ENCODE measurements at places on chromosomes 1 and 21. TPM values are rescaled to one million over a fixed set of nuclear protein-coding genes. Genes with fewer than 3 reads are reported as not detected.

DNA sequence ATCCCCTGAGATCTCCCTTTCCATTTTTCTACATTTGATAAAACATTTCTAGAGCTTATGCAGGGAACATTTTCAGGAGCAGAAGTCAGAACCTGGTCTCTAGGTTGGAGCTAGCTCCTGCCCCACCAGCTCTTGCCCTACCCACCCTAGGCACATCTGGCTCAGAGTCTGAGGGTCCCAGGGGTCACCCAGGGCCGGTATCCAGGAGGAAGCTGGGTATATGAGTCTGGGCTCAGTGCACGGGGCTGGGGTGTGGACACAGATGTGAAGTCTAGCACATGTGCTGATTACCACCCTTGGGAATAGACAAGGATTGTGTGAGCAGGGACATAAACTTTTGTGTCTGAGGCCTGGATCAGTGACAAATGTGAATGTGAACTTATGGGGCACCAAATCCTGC is 95.4 kb downstream of the MATN1 start:
- H3K4me1 ChIP-seq: no peaks in the 10 kb centered on the region
- H3K36me3 ChIP-seq: no peaks in the 10 kb centered on the region
- no peak overlapping the region for H3K4me3 ChIP-seq
- no peak overlapping the region for H3K27ac ChIP-seq
- H3K27me3 ChIP-seq: no peaks in the 10 kb centered on the region

DNA sequence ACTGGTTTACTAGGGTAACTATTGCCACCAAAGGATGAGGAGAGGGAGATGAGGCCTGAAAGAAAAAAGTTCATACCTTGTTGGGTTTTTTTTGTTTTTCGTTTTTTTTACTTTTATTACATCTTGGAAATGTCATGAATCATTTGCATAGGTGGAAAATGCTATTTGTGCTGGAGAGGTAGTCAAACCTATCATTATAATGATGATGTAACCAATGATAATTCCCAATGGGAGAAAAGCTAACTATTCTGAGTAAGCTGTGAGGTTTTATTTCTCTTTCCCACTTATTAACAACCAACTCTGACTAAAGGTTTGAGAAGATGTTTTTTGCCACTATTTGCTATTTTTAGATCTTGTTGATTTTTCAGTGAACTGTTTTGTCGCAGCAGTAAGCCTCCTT is 29.0 kb downstream of the SH3GLB1 start:
- H3K36me3 ChIP-seq: no peaks in the 10 kb centered on the region
- no peak overlapping the region for H3K4me3 ChIP-seq
- no peak for DNase-seq
- no peaks in the 10 kb centered on the region for H3K27me3 ChIP-seq
- H3K4me1 ChIP-seq: no peaks in the 10 kb centered on the region

- DNase-seq: peak; percentile 23
- H3K4me3 ChIP-seq: peak overlapping the region; percentile 28
- H3K36me3 ChIP-seq: no peaks in the 10 kb centered on the region
- H3K27ac ChIP-seq: peak overlapping the region; percentile 19
Measured at GRCh38 chr1:87684194-87684593, 355.5 kb downstream of the LMO4 start.

- no peaks in the 10 kb centered on the region for H3K27me3 ChIP-seq
- H3K27ac ChIP-seq: no peak overlapping the region
- H3K36me3 ChIP-seq: no peaks in the 10 kb centered on the region
- H3K4me3 ChIP-seq: no peak overlapping the region
Measured at GRCh38 chr1:178704833-178705232, 20.2 kb upstream of the RALGPS2 start.

DNA sequence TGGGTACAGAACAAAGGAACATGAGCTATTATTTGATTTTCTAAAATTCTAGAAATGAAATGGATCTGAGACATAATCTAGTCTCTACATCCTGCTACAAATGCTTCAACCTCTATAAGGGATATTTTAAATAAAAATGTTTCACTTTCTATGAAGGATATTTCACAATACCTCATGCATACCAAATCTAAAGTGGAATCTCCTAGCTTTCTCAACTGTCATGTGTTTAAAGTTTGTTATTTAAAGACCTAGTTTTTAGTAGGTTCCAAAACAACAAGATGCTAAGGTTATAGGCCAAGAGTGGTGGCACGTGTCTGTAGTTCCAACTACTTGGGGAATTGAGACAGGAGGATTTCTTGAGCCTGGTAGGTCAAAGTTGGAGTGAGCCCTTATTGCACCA is 47.6 kb downstream of the KDM5B start:
- no peaks in the 10 kb centered on the region for H3K4me1 ChIP-seq
- H3K27ac ChIP-seq: no peak overlapping the region
- no peak for DNase-seq
- H3K27me3 ChIP-seq: no peaks in the 10 kb centered on the region
- no peaks in the 10 kb centered on the region for H3K36me3 ChIP-seq

DNA sequence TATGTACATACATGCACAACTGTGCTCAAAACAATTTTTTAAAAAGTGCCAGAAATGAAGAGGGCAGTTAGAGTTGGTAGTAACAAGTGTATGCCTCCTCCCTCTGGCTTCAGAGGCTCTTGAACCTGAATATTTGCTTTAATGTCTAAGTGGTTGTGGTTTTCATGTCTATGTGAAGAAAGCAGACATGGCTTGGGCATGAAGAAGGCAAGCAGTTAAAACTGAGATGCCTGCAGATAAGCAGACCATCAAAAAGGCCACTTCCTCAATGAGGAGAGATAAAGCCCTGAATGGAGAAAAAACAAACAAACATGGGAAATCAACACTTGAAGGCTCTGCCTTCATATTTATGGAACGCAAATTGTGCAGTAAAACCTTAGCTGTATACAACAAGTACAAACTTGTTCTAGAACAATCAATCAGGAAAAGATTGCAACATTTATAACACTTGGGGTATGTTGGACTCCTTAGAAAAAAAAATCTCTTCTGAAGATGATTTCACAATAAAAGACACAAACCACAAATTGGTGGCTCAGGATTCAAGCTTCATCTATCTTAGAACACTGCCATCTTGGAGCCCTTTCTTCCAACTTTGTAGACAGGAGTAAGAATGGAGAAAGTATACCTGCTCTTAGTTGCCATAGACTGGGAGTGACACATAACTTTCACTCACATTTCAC is 52.7 kb upstream of the PLA2G4A start:
- no peaks in the 10 kb centered on the region for H3K27me3 ChIP-seq
- no peak overlapping the region for H3K27ac ChIP-seq
- H3K4me1 ChIP-seq: no peaks in the 10 kb centered on the region
- DNase-seq: no peak

- no peak overlapping the region for H3K4me3 ChIP-seq
- H3K4me1 ChIP-seq: no peaks in the 10 kb centered on the region
- no peak for DNase-seq
- no peaks in the 10 kb centered on the region for H3K27me3 ChIP-seq
- no peaks in the 10 kb centered on the region for H3K36me3 ChIP-seq
- H3K27ac ChIP-seq: no peak overlapping the region
Measured at GRCh38 chr21:33685613-33686197, 43.4 kb downstream of the ITSN1 start.

DNA sequence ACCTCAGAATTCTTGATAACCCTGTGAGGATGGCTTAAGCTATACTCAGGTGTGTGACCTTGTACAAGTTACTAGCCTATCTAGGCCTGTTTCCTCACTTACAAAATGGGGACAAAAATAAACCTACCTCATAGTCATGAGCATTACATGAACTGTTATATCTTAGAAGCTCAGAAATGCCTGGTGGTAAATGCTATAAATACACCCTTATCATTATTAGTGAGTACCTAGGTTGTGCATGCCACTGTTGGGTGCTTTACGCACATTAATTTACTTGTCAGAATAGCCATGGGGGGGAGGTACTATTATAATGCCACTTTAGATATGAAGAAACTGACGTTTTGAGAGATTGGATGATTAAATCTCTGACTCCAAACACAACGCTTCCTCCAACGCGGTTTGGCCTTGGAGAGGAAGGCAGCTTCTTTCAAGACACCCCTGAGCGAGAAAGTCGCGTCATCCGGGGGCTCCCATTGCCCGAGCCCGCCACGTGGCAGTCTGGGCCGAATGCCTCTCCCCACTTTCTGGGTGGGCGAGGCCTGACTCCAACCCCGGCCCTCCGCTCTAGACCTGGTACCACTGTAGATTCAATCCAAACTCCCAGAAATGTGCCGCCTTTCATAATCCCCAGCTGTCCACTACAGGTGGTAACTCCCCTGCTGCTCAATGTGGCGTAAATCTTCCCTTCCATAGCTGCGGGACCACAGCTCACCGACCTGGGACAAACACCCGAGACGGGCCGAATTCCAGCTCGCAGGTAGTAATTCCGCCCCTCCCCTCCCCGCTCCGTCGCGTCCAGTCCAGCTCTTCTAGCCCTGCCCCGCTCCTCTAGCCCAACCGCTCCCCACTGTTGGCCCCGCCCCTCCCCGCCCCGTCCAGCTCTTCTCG is 771 bp upstream of the RAD54L start:
- H3K27ac ChIP-seq: peak overlapping the region; percentile 61
- peak overlapping the region; percentile 66 for H3K4me3 ChIP-seq

Gene LCE1B
- total RNA-seq: not detected

Gene SERPINC1
- total RNA-seq: 1.8 TPM

- H3K36me3 ChIP-seq: no peaks in the 10 kb centered on the region
- no peaks in the 10 kb centered on the region for H3K4me1 ChIP-seq
- H3K27me3 ChIP-seq: no peaks in the 10 kb centered on the region
- DNase-seq: no peak
- H3K27ac ChIP-seq: no peak overlapping the region
Measured at GRCh38 chr1:17777330-17777729, 22.2 kb downstream of the ACTL8 start.

GRCh38 chr21:26082549-26082948 is 88.0 kb downstream of the APP start:
- H3K27ac ChIP-seq: no peak overlapping the region
- no peaks in the 10 kb centered on the region for H3K36me3 ChIP-seq
- no peak overlapping the region for H3K4me3 ChIP-seq
- H3K27me3 ChIP-seq: no peaks in the 10 kb centered on the region

- no peak overlapping the region for H3K4me3 ChIP-seq
- no peak for DNase-seq
- no peak overlapping the region for H3K27ac ChIP-seq
- no peaks in the 10 kb centered on the region for H3K36me3 ChIP-seq
- no peaks in the 10 kb centered on the region for H3K4me1 ChIP-seq
- no peaks in the 10 kb centered on the region for H3K27me3 ChIP-seq
Measured at GRCh38 chr21:38702196-38702595, 103.5 kb upstream of the ETS2 start.

DNA sequence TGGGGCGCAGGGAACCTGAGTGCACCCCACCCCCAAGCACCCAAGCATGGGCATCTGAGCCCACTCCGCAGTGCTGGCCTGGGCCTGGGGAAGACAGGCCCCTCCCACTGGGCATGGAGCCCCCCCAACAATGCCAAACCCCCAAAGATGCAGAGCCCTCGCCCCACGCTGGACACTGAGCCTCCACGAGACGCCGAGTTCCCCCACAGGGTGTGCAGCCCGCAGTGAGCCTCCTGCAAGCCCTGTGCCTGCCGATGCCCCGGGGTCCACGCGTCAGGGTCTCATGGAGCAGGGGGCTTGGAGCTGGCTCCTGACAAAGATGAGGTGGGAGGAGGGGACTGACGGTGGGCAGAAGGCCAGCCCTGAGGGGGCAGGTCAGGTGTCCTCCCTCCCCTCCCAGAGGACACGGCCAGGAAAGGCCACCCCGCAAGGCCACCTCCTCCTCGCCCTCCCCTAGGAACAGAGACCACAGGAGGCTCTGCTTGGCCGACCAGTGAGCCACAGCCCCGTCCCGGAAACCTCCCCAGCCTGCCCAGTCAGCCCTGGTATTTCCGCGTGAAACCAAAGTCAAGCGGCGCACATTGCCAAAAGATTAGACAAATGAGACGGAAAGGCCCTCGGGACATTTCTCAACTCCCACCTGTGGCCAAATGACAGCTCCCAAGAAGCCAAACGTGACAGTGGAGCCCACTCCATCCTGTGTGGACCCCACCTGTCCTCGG is 33.4 kb downstream of the MEGF6 start:
- H3K4me3 ChIP-seq: no peak overlapping the region
- no peak for DNase-seq
- no peaks in the 10 kb centered on the region for H3K36me3 ChIP-seq
- no peak overlapping the region for H3K27ac ChIP-seq

DNA sequence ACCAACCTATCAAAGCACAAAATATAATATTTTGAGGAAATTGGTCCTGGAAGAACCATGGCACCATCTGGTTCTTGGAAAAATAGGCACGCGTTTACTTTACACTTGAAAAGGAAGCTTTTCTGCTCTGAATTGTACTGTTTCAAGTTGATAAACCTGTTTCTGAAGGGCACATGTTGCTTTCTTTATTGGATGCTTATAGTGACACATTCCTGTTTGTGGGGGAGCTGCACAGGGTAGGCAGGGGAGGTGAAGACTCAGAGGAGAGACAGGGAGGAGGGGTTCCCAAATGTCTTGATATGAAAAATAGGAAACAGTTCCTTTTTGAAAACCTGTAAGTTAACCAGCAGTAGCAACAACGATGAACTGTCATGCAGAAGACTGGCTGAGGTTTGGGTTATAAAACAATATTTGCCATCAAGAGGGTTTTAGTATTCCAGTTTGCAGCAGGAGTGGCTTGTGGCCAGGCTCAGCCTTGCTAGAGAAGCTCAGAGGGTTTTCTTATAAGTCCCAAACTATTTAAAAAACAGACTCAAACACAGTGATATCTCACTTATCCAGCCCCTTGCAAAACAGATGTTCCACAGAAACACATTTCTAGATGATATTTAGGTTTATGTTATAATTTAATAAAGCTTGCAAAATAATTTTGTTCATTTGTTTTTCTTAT is 127.0 kb upstream of the MROH9 start:
- H3K27ac ChIP-seq: no peak overlapping the region
- no peaks in the 10 kb centered on the region for H3K27me3 ChIP-seq
- no peak overlapping the region for H3K4me3 ChIP-seq
- H3K4me1 ChIP-seq: no peaks in the 10 kb centered on the region
- DNase-seq: no peak

Gene FCRLA
- total RNA-seq: 0.50 TPM

DNA sequence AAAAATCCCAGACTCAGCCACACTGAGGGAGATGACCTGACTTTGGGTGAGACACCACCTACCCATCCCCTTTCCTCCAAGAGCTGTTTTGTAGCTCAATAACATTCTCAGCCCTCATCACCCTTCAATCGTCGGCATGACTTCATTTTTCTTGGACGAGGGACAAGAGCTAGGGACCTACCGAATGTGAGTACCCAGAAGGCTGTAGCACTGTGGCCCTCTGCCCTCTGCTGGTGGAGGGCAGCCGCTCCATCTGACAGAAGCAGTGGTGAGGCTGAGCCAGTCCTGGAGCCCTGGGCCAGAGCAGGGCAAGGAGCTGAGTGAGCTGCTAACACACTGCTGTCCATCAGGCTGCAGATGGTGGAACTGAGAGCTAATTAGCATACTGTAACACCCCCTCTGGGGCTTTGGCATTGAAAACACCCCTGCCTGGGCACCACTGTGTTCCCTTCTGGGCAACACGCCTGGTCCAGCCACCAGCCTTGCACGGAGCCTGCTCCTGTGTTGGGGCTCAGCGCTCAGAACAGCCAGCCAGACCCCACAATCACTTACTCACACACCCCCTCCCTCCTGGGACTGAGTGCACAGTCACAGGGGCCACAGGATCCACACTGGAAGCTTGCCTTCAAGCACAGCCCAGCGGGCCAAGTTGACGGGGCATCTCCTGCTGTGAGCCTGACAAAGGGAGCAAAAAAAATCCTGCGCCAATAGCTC is 18.3 kb upstream of the ALPL start:
- no peaks in the 10 kb centered on the region for H3K27me3 ChIP-seq
- H3K4me3 ChIP-seq: no peak overlapping the region
- no peaks in the 10 kb centered on the region for H3K4me1 ChIP-seq
- DNase-seq: peak; percentile 35

Data from colonic mucosa (tissue), 4 donors.